ENCODE measurements at places on chromosomes 12 and 14. TPM values are rescaled to one million over a fixed set of nuclear protein-coding genes. Genes with fewer than 3 reads are reported as not detected.

DNA sequence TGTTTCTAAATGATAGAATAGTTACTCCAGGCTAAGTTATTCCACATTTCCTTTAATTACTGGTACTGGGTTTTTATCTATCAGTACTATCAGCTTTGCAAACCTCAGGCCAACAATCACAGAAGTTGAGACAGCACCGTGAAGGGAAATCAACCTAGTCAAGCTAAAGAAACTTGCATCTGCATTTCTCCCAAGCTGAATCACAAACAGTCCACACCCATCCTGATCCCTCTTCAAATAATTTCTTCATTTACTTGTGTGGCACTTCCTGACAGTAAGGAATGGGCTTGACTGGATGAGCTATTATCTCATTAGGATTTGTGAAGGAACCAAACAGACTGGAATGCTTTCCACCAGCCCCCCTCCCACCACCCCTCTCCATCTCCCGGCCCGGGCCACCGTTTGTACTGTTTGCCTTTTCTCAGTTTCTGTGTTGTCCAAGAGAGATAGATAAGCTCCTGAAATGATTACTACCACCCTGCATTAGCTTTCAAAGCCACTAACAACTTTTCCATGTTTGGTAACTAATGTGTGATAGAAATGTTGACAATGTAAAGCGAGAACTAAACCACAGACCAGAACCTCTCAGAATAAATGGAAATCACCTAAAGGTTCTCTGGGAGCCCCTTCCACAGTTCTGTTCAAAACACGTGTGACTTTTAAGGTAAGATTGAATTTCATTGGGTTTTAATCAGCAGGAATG is 236.3 kb downstream of the SLC25A21 start:
- no peak for DNase-seq

DNA sequence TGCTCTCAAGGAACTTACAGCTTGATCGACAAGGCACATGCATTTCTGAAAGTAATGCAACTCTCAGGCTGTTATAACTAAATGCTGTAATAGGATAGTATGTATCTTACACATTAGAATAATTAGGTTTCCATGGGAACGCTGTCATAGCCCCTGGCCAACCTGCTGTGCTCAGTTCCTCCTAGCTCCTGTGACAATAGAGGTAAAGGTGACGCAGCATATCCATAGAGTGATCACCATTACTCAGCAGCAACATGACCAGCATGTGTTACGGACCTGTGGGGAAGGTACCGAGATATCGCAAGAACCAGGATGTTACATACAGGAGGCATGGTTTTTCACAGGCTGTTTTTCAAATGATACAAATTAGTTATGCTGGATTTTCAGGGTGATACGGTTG is 150.7 kb downstream of the CAND1 start:
- no peak for DNase-seq

Gene NAV3
- 96.3 TPM for total RNA-seq

Gene FAM222A
- 0.43 TPM for total RNA-seq

Gene CCDC175
- total RNA-seq: not detected

DNA sequence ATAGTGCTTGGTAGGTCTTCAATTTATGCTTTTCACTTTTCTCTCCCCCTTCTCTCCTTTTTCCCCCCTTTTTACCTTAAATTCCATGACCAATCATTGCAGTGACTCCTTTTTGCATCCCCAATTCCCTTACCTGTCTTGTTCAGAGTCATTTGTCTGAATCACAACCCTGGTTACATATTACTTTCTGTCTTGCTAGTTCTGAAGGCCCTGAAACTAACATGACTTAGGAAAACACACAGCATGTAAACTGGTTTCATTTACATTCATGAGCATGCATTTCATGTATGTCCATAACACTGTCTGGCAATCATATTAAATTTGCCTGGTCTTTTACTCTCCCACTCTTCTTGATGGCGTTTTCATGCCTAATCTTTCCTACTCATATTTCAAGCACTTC is 20.3 kb upstream of the FOXG1 start:
- no peak for DNase-seq

GRCh38 chr12:5988659-5989116 is 43.6 kb upstream of the ANO2 start:
- DNase-seq: peak; percentile 73

- no peak for DNase-seq
Measured at GRCh38 chr14:97655169-97655948, 858.2 kb downstream of the VRK1 start.

DNA sequence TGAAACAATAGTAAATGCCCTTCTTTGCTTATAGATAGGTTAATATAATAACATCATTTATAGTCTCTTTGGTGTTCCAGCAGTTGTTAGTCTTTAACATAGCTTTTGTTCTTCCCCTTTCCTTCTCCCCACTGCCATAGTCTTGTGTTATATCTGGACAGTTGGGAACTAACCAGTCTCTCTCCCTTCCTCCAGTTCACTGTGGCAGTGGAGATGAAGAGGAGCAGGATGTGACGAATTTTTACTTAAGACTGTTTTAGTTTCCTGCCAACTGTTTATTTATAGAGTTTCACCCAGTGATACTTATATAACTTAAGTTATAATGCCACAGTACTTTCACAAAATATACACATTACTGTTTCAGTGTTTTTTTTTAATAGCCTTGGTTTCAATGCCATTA is 277.4 kb downstream of the PDZRN4 start:
- DNase-seq: peak; percentile 2

GRCh38 chr12:94290353-94290752 is 142.0 kb downstream of the PLXNC1 start:
- DNase-seq: no peak

GRCh38 chr12:61137677-61138414 is 1122.4 kb upstream of the USP15 start:
- DNase-seq: no peak

- DNase-seq: no peak
Measured at GRCh38 chr12:83172441-83172840, 485.7 kb downstream of the TMTC2 start.

Gene DIO3
- not detected for total RNA-seq

GRCh38 chr14:97486601-97487120 is 689.5 kb downstream of the VRK1 start:
- no peak for DNase-seq

Gene TEAD4
- total RNA-seq: 22.5 TPM

DNA sequence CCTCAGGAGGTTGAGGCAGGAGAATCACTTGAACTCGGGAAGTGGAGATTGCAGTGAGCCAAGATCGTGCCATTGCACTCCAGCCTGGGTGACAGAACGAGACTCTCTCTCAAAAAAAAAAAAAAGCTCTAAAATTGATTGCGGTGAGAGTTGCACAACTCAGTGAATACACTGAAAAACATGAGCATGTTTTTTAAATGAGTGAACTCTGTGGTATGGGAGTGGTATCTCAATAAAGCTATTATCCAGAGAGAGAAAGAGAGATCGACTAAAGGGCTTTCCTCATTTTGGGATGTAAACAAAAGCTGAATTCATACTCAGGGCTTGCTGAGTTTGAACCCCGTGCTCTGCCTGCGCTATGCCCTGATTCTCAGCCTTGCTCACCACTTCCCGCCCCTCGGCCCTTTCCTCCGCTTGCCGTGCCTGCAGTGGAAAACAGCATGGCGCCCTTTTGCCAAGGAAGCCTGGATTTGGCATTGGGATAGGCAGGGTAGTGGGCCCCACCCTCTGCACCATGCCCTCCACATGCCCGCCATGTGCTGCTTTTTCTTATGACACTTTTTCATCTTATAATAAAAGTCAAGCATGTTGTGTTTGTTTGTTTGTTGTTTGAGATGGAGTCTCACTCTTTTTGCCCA is 102.5 kb downstream of the LGMN start:
- DNase-seq: peak; percentile 94

GRCh38 chr12:29241821-29242591 is 92.9 kb downstream of the FAR2 start:
- DNase-seq: peak; percentile 80

Gene B4GALNT1
- 5.2 TPM for total RNA-seq

GRCh38 chr12:115227137-115227615 is 543.2 kb upstream of the TBX3 start:
- peak; percentile 79 for DNase-seq
